Heart left ventricle (tissue), 16 donors: ENCODE measurements at places on chromosomes 7 and 10. TPM values are rescaled to one million over a fixed set of nuclear protein-coding genes. Genes with fewer than 3 reads are reported as not detected.

The SFMBT2 gene
- polyA plus RNA-seq = 2.6 TPM

DNA sequence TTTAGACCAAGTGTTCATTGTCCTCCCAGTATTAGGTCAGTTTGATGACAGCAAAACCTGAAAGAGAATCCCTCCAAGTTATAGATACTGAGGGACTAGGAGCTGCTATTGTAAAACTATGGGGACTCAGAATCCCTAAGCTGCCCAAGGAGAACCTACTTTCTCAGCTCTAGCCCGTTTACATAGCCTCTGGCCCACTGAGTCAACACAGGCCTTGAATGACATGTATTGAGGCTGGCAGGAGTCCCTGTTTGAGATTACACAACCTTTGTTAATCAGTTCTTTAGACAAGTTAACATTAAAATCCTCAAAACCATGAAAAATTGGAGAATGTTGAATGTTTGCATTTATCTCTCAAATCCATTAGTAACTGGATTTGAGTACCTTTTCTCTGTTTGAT, 1079.0 kb downstream of the KCNMA1 start:
- no peaks in the 10 kb centered on the region for H3K36me3 ChIP-seq
- no peaks in the 10 kb centered on the region for H3K27me3 ChIP-seq
- no peak overlapping the region for H3K4me3 ChIP-seq
- H3K4me1 ChIP-seq = peaks cover 35% of the 10 kb centered on the region
- no peak overlapping the region for H3K27ac ChIP-seq
- DNase-seq = no peak

The BEND7 gene
- polyA plus RNA-seq = 5.5 TPM

- DNase-seq = no peak
- no peaks in the 10 kb centered on the region for H3K36me3 ChIP-seq
- H3K27me3 ChIP-seq = no peaks in the 10 kb centered on the region
- H3K4me3 ChIP-seq = no peak overlapping the region
- H3K27ac ChIP-seq = no peak overlapping the region
Observed at GRCh38 chr10:14192746-14193145, 138.0 kb downstream of the FRMD4A start.

DNA sequence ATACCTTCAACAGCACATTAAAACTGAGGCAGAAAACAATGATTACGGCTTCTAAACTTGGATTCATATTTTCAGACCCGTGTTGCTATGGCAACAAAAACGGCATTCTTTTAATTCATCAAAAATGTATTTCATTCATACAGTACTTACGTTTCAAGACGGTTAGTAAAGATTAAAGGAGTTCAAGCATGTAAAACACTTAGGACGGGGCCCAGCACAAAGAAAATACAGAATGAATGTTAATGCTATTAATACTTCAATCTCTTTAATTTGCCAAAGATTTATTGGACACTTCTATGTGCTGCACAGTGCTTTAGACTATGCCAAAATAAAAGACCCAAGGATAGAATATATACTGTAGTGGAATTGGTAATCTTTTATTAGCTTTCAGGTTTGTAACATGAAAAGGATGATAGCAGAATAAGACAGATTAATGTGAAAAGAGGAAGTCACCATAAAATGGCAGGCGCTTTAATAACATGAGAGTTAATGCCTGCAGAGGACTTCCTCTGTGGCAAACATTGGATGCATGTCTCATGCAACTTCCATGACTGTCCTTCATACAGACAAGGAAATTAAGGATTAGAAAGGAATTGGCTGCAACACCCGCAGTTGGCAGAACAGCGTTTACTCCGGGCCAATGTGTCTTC, 201.6 kb upstream of the KLF6 start:
- no peak overlapping the region for H3K27ac ChIP-seq
- no peaks in the 10 kb centered on the region for H3K27me3 ChIP-seq
- DNase-seq = no peak
- no peak overlapping the region for H3K4me3 ChIP-seq
